ENCODE measurements at places on chromosomes 1 and 21. TPM values are rescaled to one million over a fixed set of nuclear protein-coding genes. Genes with fewer than 3 reads are reported as not detected.

GRCh38 chr1:164618202-164618564, 59.2 kb downstream of the PBX1 start:
- no peak for DNase-seq

DNA sequence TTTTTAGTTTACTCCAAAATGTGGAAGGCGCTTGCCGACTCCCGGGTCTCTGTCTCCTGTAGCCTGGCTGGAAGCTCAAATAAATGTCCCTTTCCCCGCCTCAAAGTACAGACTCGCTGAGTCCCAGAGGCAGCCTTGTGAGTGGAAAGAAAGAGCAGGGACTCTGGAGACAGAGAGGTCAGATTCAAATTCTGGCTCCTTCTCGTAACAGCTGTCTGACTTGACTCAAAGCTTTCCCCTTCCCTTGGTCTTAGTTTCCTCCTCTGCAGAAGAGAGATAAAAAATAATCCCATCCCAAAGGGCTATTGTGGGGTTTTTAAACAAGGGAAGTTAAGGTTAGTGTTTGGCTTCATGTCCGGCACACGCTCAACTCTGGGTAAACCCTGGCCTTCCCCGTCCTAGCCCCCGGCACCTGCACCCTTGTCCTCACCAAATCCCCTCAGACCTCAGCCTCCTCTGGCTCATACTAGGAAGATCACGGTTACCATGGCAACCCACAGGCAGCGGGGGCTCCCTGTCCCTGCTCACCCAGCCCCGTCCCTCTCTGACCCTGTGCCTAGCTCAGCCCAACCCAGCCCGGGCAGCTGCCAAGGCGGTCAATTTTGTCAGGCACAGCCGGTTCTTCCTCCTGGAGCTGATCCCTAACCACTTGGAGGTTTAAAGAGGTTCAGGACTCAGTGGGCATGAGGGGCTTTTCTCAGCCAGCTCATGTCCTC, 49.2 kb upstream of the IGSF21 start:
- DNase-seq: peak; percentile 30

Gene PPM1J
- 2.5 TPM for total RNA-seq

Gene MPZ
- total RNA-seq: 67.9 TPM

Gene ARPC5
- 59.3 TPM for total RNA-seq
